ENCODE measurements at places on chromosomes 4 and X. TPM values are rescaled to one million over a fixed set of nuclear protein-coding genes. Genes with fewer than 3 reads are reported as not detected.

MSMO1 gene
- total RNA-seq: 107 TPM

PLAC1 gene
- total RNA-seq: not detected

- no peak for DNase-seq
Measured at GRCh38 chr4:71187404-71188155, 151.2 kb upstream of the SLC4A4 start.

DNA sequence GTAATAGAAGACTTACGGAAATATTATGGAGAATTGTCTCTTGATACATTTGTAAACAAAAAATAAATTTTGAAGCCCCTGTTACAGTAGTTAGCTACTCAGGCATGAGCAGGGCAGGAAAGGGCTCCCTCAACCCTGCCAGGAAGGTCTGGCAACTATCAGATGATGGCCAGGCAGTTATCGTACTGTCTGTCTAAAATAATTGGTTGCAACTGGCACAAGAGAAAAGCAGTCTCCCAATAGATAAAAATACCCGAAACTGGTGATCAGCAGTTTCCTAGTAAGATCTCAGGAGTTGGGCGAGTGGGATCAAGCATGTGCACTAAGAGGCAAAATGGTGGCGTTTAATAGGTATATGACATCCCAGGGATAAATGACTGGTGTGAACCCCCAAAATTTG, 1336.3 kb downstream of the C4orf33 start:
- DNase-seq: no peak

- no peak for DNase-seq
Measured at GRCh38 chrX:105462186-105462585, 241.7 kb upstream of the TEX13A start.
